ENCODE measurements at places on chromosomes 16 and 17.

DNA sequence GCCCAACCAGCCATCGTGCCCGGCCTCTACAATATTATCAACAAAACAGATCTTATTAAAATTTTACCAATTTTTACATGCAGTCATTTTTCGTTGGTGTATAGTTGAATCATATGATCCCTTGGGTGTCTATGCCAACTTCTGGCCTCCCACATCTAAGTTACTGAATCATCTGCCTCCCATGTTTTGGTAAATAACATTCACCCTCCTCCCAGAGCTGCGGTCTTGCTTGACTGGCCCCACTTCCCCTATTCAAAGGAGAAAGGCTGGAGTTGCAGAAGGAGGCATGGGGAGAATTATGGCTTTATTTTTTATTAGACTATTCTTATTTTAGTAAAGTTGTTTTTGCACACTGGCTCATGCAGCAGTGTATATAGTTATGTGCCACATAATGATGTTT is 18.5 kb upstream of the CCL23 start:
- DNase-seq: no peak

- DNase-seq: no peak
Observed at GRCh38 chr16:3756113-3756512, 38.8 kb upstream of the TRAP1 start.

GRCh38 chr17:7107012-7107754 is 7.4 kb downstream of the ASGR2 start:
- no peak for DNase-seq

DNA sequence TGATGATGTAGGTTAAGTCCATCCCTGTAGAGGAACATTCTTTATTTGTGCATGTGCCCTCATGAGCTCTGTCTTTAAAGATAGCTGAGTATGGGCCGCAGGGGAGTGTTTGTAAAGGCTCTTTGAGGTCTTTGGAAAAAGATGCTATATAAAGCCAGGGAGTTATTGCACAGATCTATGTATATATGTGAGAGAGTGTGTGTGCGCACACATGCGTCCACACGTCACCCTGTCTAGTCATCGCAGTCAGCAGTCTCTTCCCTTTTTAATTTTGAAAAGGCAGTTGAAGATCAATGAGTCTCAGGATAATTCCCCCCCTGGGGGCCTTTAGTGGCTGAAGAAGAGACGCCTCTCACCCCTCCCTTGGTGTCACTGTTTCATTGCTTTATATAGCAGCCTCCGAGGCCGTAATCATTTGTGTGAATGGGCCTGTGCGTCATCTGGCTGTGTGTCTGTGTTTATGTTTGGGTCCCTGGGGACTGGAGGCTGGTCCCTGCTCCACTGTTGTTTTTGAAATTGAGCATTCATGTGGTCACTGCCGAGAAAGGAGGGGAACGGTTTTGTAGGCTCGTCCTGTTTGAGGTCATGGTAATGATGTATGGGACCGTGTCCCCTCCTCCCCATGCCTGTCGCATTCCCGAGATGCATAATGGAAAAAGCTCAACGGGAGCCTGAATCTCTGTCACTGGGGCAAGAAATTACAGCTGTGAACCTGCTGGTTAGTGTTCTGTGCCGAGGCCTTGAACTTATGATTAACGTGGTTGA is 143.9 kb downstream of the SNX29 start:
- no peak for DNase-seq

DNA sequence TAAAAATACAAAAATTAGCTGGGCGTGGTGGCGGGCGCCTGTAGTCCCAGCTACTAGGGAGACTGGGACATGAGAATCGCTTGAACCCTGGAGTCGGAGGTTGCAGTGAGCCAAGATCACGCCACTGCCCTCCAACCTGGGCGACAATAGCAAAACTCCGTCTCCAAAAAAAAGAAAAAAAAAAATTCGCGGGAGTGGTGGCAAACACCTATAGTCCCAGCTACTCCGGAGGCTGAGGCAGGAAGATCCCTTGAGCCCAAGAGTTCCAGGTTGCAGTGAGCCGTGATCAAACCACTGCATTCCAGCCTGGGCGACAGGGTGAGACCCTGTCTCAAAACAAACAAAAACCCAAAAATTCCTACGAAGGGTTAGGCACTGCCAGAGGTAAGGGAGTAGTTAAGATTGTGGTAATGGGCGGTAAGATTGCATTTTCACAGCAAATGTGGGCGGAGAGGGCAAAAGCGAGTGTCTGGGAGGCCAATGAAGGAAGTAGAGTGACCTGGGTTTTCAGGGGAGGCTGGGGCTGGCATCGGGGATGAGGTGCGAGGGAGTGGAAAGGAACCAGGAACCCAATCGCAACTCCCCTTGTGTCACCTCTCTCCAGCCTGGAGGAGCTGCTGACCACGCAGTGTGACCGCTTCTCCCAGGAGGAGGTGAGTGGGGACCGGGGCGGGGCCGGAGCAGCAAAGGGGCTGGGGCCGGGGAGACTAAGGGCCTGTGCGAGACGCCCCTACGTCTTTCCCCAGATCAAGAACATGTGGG is 2.6 kb downstream of the MYL11 start:
- no peak for DNase-seq

GRCh38 chr16:80718480-80719220 is 85.7 kb downstream of the CDYL2 start:
- DNase-seq: no peak

GRCh38 chr16:534135-534534 is 6.6 kb downstream of the CAPN15 start:
- DNase-seq: no peak

DNA sequence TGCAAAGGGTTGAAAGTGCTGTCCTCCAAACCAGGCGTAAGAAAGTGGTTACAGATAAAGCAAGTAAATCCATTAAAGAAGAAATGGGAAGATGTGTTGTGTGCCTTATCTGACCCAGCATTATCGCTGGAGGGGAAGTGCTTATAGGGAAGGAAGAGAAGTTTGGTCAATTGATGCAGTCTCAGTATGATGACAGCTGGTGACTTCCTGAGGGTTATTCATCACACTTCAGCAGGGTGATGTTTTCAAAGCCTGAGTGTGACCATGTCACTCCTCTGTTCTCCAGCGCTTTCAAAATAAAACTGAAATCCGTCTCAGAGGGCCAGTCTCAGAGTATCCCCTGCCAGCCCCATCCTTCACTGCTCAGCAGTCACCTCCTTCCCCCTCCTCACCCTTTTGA is 505.4 kb upstream of the RBFOX1 start:
- no peak for DNase-seq

GRCh38 chr16:46857368-46857945 is 26.5 kb upstream of the C16orf87 start:
- no peak for DNase-seq

DNA sequence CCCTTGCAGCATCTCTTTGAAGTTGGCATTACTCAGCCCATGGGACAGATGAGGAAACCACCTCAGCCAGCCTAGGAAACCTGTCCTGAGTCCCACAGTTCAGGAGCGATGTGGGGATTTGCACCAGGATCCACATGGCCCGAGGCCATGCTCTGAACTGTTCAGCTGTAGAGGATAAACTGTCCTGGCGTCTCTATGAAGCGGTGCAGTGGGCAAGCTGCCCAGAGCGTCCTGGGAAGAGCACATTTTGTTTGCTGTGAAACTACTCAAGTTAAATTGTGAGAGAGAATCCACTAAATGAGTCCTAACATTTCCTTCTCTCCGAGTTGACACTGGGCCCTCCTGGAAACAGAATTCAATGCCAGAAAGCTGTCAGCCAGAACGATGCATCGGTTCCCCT is 276.6 kb upstream of the TNRC6C start:
- DNase-seq: no peak

DNA sequence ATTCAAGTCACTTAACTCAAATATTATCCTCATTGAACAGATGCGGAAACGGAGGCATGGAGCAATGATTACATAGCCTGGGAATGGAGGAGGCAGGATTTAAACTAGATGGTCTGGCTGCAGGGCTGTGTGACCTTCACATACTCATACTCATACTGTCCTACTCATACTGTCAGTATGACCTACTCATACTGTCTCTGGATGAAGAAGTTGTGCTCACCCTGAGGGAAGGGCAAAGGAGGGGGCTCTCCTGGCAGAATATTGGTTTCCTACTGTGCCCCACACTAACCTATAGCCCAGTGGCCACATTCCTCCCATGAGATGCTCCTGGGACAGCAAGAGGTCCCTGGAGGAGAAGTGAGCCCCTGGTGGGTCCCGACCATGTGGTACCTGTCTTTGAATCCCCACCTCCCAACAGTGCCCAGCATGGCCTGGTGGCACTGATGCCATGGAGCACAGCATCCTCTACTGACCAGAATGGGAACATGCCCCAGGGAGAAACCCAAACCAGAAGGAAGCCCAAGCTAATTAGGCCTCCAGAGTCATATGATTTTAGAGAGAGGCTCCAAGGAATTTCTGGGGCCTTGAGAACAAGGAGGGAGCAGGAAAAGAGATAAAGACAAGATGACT is 197.3 kb upstream of the SDK2 start:
- no peak for DNase-seq

DNA sequence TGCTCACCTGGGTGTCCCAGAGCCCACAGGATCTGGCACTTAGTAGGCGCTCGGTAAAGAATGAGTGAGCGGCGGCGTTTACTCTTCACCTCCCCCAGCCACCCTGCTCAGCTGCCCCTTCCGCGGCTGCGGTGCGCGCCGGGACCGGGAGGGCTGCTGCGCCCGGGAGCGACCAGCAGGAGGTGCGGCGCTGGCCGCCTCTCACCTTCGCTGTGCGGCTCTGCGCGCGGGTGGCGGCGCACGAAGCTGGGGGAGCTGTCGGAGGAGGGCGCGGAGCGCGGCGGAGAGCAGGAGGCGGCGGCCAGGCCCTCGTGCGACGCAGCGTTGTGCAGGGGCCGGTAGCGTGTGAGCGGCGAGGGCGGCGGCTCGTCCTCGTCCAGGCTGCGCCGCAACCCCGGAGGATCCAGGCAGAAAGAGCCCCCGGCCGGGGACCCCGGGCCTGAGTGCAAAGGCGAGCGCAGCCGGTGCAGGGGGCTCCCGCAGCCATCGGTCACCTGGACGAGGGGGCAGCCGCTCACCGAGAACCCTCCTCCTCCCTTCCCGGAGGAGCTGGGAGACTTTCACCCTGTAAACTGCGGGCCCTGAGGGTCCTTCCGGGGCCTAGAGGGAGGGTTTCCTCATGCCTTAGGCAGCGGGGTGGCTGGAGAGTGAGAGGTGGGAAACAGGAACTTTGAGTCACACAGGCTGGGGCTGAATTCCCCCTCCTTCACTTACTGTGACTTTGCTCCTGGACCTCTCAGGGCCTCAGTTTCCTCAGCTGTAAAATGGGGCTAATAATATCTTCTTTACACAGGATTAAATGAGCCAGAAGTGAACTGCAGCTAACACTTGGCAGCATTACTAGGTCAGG is 12.5 kb downstream of the SAMD14 start:
- peak; percentile 55 for DNase-seq

DNA sequence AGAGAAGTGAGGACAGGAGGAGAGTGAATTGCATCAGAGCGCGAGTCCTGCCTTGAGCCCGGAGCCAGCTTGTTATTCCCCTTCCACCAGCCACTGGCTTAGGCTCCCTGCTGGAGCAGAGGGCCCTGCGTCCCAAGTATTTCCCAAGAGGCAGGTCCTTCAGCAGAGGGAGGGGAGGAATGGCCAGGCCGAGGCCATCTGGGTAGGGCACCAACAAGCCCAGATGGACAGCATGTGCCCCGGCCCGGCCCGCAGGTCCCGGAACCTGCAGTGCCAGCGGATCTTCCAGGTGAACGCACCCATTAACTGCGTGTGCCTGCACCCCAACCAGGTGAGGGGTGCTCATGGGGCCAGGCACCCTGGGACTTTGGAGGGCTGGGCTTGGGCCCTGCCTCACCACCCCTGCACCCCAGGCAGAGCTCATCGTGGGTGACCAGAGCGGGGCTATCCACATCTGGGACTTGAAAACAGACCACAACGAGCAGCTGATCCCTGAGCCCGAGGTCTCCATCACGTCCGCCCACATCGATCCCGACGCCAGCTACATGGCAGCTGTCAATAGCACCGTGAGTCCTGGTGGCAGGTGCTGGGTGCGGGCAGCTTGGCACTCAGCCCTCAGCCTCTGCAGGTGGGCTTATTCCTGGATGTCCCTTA is 1.7 kb downstream of the MLST8 start:
- DNase-seq: no peak

DNA sequence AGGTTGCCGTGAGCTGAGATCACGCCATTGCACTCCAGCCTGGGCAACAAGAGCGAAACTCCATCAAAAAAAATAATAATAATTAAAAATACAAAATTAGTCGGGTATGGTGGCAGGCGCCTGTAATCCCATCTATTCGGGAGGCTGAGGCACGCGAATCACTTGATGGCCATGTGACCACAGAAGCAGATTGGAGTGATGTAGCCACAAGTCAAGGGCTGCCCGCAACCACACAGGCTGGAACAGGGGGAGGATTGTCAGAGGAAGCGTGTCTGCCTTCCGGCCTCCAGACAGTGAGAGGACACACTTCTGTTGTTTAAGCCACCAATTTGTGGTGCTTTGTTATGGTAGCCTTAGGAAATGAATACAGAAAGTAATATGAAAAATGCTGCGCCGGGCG is 11.8 kb upstream of the NAGS start:
- DNase-seq: no peak

GRCh38 chr16:8589057-8589899 is 1.0 kb downstream of the TMEM114 start:
- DNase-seq: no peak

DNA sequence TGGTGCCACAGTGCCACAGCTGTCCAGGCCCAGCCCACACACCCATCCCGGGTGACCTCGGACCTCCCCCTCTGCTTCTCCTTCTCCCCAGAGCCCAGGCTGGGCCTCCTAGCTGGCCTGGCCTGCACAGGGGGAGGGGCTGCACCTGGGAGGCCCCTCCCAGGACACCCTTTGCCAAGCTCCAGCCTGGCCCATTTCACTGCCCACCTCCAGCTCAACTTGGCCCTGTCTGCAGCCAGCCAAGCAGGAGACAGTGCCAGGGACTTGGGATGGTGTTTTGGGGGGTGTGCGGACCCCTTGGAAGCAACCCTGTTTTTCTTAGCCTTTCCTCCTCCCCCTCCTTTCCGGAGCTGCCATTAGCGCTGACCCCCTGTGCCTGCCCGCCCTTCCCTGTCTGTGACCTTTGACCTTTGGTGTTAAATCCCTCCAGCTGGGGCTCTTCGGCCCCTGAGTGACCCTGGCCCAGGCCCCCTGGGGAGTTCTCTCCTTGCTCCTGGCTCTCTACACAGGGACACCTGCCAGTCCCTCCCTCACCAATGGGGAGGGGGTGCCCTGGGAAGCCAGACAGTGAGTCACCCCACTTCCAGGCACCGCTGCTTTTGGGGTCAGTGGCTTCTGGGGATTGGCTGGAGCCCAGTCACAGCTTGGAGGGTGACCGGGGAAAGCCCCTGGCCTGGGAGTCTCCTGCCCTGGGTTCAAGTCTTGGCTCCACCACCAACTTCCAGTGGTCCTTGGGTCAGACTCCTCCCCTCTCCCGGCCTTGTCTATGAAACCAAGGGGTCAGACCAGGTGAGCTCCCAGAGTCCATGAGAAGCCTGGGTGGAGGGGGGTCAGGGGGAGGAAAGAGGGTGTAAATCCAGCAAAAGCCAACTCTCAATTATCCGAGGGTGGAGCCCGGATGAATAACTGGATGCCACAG is 1.9 kb downstream of the GLIS2 start:
- no peak for DNase-seq

Measured in stimulated activated CD4-positive, alpha-beta T cell treated with anti-CD3 and anti-CD28 coated beads, Interleukin-2, amount 100 ng/mL, for 4 hours (primary cell).